ENCODE measurements at places on chromosomes 12 and 14.

DNA sequence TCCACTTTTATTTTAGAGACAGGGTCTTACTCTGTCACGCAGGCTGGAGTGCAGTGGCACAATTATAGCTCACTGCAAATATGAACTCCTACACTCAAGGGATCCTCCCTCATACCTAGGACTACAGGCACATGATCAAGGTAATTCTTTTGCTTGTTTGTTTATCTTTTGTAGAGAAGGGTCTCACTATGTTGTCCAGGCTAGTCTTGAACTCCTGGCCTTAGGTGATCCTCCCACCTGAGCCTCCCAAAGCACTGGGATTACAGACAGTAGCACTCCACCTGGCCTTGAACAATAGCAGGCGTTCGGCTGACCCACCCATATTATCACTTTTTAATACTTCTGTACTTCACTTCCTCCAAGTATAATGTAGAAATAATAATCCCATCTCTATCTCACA is 1.4 kb upstream of the RACGAP1 start:
- no peak for DNase-seq

- no peak for DNase-seq
Measured at GRCh38 chr12:131737150-131737827, 26.4 kb downstream of the SFSWAP start.

- no peak for DNase-seq
Measured at GRCh38 chr12:108857158-108857407, 300 bp downstream of the SSH1 start.

GRCh38 chr12:110688446-110689280 is at the start of gene HVCN1:
TSS of gene HVCN1 (minus strand) at chr12:110689115. CDS start at chr12:110683245, 5,870 bp downstream.
- DNase-seq = no peak

DNA sequence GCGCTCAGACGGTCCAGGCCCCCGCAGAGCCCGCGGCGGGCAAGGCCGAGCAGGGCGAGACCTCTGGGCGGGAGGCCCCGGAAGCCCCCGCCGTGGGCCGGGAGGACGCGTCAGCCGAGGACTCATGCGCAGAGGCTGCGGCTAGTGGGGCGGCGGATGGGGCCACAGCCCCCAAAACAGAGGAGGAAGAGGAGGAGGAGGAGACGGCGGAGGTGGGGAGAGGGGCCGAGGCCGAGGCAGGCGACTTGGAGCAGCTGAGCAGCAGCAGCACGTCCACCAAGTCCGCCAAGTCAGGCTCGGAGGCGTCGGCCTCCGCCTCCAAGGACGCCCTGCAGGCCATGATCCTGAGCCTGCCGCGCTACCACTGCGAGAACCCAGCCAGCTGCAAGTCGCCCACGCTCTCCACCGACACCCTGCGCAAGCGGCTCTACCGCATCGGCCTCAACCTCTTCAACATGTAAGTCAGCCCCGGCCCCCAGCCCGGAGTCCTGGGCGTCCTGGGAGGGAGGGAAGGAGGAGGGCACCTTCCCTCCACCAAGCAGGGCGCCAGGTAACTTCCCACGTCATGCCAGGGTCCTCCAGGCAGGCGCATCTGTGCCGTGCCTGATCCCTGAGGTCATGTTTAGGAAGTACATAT is 72.4 kb downstream of the IQSEC3 start:
- no peak for DNase-seq

DNA sequence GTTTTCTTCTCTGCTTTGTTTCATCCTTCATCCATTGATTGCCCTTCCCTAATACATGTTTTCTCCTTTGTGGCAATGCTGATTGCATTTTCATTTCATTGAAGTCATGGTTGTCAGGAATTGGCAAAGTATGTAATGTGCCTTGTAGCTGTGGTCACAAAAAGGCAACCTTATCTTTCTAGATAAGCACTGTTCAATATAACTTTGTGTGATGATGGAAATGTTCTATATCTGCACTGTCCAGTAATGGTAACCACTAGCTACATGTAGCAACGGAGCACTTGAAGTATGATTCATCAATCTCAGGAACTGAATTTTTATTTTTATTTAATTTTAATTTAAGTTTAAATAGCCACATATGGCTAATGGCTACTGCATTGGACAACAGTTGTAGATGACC is 79.8 kb downstream of the PCNX1 start:
- DNase-seq = no peak

DNA sequence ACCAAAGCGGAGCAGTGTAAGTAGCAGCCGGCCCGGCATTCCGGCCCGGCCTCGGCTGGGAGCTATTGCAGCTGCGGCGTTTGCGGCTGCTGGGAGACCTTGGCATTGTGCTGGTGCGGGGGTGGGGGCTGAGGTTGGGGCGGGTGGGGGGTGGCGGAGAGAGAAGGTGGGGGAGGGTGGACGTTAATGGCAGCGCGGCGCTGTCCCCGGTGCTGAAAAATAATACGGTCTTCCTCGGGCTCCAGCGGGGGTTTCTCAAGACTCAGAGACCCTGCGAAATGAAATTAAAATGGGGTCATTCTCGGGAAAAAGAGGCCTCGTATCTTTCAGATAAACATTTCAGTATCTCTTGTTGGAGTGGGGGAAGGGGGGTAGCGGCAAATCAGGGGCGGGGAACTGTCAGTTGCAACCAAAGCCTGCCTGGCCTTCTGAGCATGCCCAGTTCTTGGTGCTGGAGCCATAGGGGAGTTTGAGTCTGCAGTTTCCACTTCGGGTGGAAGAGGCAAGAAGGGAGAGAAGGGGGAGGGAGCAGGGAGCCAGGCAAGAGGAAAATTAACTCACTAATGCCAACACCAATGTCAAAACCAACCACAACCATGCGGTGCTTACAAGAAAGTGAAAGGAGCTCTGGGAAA is 414 bp downstream of the UNC79 start:
- DNase-seq = no peak

GRCh38 chr12:58764100-58764953 is 156.0 kb downstream of the LRIG3 start:
- DNase-seq = no peak

DNA sequence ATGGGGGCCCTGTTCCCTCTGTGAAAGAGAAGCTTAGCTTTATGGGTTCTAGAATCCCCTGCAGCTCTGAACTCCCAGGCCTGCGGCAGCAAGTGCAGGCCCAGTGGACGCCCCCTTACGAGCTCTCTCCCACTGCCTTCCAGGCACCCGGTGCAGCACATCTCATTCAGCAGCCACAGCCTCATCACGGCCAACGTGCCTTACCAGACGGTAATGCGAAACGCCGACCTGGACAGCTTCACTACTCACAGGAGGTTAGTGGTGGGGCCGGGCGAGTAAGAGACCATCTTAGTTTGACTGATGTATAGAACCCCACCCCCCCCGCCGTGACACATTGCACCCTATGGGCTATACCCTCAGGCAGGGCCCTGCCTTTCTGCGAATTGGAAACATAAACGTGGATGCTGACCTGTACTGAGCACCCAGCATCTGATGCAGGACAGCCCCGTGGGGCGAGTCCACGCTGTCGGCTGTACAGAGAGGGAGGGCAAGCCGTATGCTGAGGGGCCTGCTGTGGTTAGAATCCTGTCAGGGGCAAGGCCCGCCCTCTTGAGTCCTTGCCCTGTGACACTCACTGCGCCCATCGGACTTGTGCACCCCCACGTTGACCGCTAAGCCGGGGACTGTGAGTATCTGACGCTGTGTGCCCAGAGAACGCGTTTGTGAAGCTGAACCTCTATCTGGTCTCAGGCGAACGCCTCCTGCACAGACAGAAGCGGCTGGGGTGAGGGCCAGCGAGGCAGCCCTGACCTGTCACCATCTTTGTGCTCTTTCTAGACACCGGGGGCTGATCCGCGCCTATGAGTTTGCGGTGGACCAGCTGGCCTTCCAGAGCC is 71.7 kb downstream of the TESC start:
- no peak for DNase-seq

- DNase-seq = no peak
Measured at GRCh38 chr14:75005357-75005756, 2.6 kb downstream of the EIF2B2 start.

- no peak for DNase-seq
Measured at GRCh38 chr14:58772116-58772515, 134.4 kb downstream of the DACT1 start.

DNA sequence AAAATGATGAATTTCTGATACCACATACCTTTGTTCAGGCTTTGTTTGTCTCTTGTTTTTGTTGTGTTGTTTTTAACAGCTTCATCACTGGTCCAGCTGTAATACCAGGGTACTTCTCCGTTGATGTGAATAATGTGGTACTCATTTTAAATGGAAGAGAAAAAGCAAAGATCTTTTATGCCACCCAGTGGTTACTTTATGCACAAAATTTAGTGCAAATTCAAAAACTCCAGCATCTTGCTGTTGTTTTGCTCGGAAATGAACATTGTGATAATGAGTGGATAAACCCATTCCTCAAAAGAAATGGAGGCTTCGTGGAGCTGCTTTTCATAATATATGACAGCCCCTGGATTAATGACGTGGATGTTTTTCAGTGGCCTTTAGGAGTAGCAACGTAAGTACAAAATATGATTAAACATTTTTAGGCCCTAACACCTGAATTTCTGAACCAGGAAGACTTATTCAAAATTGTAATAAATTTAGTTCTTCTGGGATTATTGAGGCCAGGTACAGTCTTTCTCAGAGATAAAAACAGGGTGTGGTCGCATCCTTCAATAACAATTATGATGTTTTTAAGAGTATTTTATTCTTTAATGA is 22.4 kb downstream of the RXYLT1 start:
- DNase-seq = no peak

DNA sequence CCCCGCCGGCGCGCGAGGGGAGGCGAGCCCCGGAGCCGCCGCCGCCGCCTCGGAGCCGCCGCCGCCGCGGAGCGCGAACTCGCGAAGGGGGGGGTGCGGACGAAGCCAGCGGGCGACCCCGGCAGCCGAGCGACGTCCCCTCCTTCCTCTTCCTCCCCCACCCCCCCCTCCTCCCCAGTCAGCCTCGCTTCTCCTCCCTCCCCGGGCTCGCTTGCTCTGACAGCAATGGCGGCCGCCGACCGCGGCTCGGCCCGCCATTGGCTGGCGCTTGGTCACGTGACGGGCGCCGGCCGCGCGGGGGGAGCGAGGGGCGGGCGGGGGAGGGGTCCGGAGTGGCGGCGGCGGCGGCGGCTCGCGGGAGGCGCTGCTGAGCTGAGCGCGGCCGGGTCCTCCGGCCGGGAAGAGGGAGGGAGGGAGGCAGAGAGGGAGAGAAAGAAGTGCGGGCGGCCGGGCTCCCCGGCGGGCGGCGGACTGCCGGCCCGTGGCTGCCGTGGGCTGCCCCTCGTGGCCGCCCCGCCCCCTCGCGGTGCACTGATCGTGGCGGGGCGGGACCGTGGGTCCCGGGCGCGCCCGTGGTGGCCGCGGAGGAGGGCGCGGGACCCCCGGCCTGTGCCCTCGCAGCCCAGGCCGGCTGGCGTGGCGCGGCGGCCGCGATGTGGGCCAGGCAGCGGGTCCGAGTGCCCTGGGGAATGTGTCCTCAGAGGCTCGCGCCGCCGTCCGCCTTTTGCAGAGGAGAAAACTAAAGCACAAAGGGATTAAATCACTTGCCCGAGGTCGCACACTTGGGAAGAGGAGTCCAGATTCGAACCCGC is at the start of gene MED13L:
TSS of gene MED13L (minus strand) at position 227 of the 812 bp plus-strand sequence. CDS start 562 bp downstream, outside the sequence.
- DNase-seq = peak; percentile 83

GRCh38 chr14:100865682-100866591 is 37.6 kb downstream of the RTL1 start:
- no peak for DNase-seq
